WERI-Rb-1 (cell line): ENCODE measurements at places on chromosomes 2 and 18.

DNA sequence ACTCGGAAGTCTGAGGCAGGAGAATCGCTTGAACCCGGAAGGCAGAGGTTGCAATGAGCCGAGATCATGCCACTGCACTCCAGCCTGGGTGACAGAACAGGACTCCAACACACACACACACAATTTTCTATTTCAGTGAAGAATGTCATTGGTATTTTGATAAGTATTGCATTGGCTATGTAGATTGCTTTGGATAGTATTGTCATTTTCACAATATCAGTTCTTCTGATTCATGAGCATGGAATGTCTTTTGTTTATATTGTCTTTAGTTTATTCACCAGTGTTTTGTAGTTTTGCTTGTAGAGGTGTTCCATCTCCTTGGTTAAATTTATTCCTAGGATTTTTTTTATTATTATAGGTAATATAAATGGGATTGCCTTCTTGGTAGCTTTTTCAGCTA, 693.4 kb upstream of the SYT4 start:
- DNase-seq = no peak

DNA sequence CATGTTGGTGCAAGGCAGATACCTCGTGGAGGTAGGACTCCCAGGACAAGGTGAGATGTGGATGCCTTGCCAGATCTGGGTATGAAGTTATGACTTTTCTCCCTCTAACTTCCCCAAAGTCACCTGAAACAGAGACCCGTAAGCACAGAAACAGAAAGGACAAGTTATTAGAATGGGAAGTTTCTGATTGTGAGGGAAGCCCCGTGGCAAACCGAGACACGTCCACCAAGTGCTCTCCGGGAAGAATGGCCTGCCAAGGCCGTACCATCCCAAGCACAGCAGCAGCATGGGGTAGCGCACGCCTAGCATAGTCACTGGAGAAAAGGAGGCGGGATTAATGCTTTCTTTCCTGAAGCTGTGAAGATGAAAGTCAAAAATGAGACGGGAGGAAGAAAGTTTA, 110.6 kb downstream of the ZNF532 start:
- DNase-seq = no peak

DNA sequence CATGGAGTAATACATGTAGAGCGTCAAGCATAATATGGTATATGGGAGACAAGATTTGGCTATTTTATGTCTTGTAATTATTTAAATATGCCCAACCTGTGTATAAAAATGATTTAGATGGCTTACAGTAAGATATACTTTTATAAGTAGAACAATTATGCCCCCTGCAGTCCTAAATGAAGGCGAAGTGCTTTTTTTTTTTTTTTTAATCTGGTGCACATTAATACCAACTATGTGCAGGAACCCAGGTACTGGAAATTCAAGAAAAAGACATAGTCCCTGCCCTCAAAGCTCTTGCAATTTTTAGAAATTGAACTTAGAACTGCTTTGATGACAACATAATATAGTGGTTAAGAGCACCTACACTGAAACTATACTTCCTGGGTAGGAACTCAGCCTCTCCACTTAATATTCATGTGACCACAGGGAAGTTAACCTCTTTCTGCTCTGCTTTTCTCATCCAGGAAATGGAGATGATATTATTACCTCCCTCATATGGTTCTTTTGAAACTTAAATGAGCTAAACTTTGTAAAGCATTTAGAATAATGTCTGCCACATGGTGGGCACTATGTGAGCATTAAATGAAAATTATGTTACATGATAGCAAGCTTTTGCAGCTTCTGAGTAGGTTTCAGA, 38.1 kb downstream of the AFTPH start:
- DNase-seq = no peak

GRCh38 chr2:46296840-46297545, at the start of gene EPAS1:
Gene EPAS1 (plus strand): TSS chr2:46297407. CDS start chr2:46297912, 505 bp downstream.
- DNase-seq = peak; percentile 81

GRCh38 chr2:240435948-240436682, 652 bp downstream of the GPC1 start:
- peak; percentile 32 for DNase-seq

DNA sequence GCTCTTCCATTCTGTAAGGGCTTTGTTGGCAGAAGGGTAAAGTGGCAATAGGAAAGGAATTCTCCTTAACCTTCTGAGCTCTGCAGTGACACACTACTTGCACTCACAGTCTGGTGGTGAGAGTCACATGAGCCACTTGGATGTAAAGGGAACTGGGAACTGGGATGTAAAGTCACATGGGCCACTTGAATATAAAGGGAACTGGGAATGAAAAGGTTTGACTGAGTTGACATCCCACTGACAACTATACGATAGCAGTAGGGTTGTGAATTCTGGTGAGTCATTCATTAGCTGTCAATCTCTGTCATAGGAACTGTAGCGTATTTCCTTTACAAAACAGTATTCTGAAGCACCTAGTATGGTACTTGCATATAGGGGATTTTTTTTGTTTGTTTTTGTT, 5.5 kb downstream of the RPE start:
- no peak for DNase-seq

DNA sequence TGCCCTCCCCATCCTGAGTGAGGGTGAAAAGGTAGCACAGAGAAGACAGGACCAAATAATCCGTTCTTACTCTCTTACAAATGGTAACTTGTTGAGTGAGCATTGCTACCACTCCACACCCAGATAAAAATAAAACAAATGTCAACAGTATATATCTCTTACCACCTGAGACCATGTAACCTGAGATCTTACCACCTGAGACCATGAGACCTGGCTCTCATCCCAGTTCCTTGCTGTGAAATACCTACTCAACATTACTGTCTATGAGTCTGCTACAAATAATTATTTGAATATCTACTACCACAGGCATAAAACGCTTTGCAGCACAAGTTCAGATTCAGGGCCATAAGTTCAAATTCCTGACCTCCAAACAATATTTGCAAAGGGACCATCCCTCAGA, 234.7 kb downstream of the C1D start:
- DNase-seq = no peak

- no peak for DNase-seq
Measured at GRCh38 chr2:124145982-124146381, 120.9 kb downstream of the CNTNAP5 start.

- no peak for DNase-seq
Measured at GRCh38 chr2:16149349-16150243, 209.2 kb downstream of the MYCN start.

DNA sequence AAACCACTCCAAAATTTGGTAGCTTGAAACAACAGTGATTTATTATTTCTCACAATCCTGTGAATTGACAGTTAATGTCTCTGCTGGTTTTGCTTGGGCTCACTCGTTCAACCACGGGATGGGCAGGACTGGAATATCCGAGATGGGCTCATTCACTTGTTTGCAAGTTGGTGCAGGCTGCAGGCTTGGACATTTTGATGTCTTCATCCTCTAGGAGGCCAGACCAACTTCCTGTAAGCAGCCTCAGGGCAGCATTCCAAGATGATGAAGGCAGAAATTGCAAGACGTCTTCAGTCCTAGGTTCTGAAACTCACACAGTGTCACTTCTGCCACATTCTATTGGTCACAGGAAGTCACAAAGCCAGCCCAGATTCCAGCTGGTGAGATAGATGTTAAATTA, 47.1 kb downstream of the GPR39 start:
- no peak for DNase-seq

DNA sequence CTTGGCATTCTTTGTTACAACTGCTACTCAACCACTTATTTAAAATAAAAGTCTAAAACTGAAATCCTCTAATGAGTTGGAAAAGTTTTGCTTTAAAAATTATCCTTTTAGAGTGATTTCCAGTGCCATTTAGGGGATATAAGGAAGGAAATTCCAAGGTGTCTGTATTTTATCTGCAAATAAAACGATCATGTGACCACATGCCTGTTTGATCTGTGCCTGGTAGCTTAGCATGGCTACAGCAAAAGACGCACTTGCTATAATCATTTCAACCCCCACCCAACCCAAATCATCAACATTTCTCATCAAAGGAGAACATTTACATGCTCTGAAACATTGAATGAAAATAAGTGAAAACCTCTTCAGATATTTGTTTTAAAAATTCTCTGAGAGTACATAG, 615.1 kb downstream of the IRS1 start:
- DNase-seq = no peak

DNA sequence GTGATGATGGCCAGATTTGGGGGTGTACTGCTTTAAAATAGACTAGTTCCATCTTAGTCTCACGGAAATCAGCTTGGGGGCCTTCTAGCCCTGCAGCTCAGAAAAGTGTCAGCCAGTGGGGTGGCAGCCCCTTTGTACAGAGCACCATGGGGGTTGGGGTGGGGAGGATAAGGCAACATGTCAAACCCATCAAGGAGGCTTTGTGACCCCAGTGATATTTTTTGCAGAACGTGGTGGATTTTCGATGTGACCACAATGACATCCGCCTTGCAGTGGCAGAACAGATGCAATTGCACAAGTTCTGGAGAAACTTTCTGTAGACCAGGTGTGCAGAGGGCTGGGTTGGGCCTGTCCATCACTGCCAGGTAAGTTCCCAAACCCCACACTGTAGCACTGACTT, 3.0 kb upstream of the CD8A start:
- DNase-seq = no peak

DNA sequence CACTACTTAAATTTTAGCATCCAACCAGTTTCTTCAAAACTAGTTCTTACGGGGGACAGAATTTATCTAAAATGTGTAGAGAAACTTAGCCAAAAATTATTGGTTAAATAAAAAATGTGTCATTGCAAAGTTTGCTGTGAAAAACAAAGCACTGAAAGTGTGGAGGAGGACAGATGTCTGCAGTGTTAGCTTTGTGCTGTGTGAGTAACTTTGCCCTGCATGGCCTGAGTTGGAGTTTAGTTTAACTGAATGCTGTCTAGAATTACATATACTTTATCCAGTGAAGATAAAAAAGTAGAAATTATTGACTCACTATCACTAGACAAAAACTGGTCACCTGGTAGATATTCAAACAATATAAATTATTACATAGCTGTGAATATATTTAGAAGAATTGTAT, 1225.2 kb upstream of the CELF4 start:
- DNase-seq = no peak

- no peak for DNase-seq
Measured at GRCh38 chr18:58177004-58177717, 133.1 kb downstream of the NEDD4L start.

- no peak for DNase-seq
Measured at GRCh38 chr18:55356815-55357214, 231.2 kb downstream of the TCF4 start.

DNA sequence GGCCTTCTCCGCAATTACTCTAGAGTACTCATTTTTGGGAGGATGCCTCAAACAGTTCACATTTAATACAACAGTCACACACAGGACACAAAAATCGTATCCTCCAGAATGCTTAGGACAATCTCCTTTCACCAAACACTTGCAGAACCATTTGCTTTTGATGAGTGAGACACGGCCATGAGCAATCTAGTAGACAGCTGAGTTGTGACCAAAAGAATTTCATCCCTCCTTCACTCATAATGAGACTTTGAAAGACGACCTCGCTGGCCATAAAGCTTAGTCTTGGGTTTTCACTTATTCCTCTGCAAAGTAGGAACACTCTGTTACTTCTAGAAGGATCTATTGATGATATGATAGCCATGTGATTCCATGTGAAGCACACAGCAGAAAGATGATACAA, 87.5 kb upstream of the SLC35G4 start:
- no peak for DNase-seq

- no peak for DNase-seq
Measured at GRCh38 chr2:181138816-181139215, 158.4 kb downstream of the UBE2E3 start.
